ENCODE measurements at places on chromosomes 7 and 10.

GRCh38 chr10:130558746-130559546 lies 422.8 kb downstream of the GLRX3 start:
- no peak for DNase-seq

GRCh38 chr7:137017221-137017620 lies 148.8 kb downstream of the CHRM2 start:
- no peak for DNase-seq

DNA sequence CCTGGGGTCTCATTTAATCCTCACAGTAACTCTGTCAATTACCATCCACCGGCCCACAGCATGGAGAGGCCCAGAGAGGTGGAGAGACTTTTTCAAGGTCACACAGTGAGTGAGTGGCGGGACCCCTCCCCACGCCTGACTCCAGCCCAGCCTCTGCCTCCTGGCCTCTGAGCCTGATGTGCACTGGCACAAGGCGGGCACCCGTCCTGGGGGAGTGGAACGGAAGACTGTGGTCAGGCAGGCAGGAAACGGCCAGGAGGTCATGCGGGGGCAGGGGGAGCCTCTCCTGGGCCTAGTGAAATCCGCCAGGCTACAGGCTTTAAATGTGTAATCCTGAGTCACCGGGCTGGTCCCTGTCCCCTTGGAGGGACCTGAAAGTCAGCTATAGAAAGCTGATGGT lies 32.2 kb downstream of the ZCCHC24 start:
- no peak for DNase-seq

DNA sequence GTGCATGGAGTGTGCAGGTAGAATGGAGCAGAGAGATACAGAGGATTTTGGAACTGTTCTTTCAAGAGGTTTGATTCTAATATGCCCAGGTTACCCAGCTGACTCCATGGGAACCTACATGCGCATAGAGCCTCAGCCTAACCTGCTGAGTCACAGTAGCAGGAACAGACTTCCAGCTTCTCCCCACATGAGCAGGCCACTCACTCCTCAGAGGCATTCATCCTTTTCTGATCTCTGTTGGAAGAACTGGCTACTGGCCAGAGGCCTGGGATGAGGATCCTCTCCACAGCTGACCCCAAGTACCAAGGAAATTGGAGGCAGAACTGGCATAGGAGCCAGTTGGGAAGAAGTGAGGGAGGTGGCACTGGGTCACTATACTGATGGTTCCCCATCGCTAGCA lies 17.9 kb upstream of the CCSER2 start:
- no peak for DNase-seq

GRCh38 chr7:53110425-53110824 lies 75.0 kb downstream of the POM121L12 start:
- DNase-seq: no peak

GRCh38 chr7:67738958-67739357 lies 742.3 kb downstream of the TYW1 start:
- no peak for DNase-seq

- no peak for DNase-seq
Measured at GRCh38 chr7:151113344-151114150, 27.3 kb downstream of the AGAP3 start.

DNA sequence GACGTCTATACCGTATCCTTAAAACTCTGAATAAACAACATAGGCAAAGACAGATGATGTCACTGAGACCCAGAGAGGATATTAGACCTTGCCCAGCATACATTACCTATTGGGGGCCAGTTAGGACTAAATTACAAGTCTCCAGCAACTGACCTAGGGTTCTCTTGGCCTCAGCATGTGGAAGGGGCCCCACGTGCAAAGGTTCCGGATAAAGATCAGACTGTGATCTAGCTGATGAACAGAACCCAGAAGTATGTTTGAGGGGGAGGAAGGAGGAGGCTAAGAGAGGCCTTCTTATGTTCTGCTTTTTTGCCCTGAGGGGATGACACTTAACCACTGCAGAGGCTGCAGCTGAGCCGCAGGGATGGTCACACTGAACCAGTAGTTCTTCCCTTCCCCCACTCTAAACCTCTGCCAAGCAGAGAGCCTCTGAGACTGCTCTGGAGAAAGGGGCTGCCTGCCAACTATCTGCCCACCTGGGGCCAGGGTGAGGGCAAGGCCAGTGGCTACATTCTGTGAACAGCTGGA lies 24.0 kb upstream of the KMT2C start:
- DNase-seq: no peak
